Forelimb muscle (tissue), 1 donor: ENCODE measurements at places on chromosomes 4 and X.

DNA sequence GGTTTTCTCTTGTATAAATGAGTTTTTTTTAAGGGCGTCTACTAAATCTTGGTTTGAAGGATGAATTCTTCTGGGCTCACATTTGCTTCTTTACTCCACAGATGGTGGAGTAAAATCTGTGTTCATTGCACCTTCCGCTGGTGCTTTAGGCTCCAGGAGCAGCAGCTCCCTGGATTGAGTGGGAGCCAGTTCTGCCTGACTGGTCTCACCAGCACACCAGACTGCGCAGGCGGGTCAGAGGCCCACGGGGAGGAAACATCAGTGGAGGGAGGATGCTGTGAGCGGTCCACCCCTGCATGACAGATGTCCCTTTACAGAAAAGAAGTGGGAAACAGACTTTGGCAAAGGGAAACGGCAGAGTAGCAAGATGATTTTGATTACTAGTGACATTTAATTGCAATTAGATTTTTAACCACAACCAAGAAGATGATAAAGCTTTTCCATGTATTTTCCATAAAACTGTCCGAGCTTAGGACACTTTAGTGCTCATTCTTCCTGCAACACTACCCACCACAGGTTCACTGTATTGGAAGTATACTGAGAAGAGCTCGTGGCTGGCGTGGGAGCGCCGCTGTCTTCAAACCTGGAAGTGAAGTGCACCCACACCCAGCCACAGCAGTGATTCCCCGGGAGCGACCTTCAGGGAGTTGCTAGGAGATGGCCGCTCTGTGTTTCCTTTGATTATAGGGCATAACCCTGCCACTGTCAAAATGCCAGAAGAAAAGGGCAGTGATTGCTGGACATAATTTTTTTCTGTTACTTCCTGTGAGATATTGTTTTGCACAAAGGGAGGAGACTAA lies 95.2 kb downstream of the SORBS2 start:
- no peak for DNase-seq

DNA sequence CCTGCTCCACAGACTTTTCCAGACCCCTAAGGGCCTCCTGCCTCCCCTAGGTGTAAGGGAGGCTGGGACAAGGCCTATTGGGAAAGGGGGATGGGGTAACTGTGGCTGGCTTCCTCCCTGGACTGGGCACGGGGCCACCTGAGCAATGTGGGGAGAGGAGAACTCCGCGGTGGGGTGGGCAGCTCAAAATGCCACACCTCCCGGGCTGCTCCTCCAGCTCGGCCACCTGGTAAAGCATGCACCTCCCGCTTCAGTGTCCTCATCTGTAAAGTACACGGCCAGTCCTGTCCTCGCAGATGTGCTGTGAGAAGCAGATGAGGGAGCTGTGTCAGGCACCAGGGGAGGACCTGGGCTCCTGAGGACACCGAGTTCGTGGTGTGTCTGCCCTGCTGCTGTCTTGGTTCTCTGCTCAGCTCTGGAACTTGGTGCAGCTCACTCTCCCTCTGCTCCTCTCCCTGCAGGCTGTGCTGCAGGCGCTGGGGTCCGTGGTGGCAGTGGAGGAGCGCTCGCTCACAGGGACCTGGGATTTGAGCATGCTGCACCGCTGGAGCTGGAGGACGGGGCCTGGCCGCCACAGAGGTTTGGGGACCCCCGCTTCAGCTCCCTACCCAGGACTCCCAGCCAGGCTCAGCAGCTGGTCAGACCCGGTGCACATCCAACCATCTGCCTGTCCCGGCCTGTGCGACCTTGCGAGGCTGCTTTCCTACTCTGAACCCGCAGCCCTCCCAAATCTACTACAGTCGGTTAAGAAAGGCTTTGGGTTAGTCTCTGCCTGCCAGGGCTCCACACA lies 20.8 kb upstream of the MRFAP1 start:
- DNase-seq = no peak

GRCh38 chr4:110372485-110372884 lies 103.5 kb upstream of the ENPEP start:
- DNase-seq = no peak

GRCh38 chr4:84502333-84502954 lies 3.4 kb upstream of the NKX6-1 start:
- DNase-seq = no peak

- DNase-seq = no peak
Observed at GRCh38 chr4:110510277-110510676, 34.3 kb downstream of the ENPEP start.

GRCh38 chr4:136277741-136278140 lies 1254.6 kb downstream of the PCDH18 start:
- no peak for DNase-seq

DNA sequence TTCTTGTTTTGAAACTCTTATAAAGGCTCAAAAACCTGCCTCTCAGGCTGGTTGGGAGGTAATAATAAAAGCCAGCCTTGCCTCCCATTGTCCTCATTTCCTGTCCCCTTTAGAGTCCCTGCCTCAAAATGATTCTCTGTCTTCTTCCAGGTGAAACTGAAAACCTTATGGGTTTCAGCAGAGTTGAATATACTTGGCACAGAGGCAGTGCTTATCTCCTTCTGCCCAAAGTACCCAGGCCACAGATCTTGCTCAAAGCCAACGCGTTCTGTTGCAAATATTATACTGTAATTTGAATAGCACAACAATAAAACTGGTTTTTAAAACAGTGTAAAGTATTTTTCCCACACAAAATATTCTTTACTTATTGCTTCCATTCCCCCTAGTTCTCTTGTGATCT lies 183.1 kb upstream of the GIMD1 start:
- no peak for DNase-seq

DNA sequence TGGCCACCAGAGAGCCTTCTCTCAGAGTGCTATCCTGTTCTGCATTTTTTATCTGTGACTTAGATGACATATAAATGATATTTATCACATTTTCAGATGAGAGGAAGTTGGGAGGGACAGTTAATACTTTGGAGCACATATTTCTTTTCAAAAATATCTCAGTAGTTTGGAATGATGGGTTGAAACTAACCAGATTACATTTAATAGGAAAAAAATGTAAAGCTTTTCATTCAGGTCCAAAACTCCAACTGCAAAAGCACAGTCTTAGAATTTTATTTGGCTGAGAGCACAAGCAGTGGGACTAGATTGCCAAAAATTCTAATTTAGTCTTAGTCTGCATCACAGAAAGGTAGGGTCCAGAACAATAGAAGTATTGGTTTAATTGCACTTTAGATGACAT lies 248.2 kb upstream of the TEX13A start:
- peak; percentile 9 for DNase-seq

DNA sequence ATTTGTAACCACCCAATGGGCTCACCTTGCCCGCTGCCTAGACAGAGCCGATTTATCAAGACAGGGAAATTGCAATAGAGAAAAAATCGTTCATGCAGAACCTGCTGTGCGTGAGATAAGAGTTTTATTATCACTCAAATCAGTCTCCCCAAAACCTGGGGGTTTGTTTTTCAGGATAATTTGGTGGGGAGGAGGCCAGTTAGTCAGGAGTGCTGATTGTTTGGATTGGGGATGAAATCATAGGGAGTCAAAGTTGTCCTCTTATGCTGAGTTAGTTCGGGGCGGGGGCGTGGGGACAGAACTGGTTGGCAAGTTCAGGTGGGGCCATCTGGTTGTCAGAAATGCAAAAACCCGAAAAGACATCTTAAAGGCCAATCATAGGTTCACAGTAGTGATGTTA lies 203.0 kb downstream of the MAB21L2 start:
- no peak for DNase-seq

DNA sequence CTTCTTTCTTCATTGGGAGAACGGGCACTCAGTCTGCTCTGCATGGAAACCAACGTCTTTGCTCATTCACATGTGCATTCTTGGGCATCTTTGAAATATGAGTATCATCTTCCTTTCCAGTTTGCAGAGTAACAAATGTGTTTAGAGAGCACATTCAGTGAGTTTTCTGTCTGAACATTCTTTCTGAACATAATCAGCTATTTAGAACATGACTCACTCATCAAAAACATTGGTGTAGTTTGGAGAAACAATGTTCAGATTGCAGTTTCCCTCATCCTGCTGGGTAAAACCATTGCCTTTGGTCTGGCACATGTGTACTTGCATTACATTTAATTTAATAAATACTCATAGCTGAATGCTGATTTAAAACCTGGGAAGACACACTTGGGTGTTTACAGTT lies 81.5 kb upstream of the F9 start:
- no peak for DNase-seq

- no peak for DNase-seq
Observed at GRCh38 chr4:156291317-156291716, 337.7 kb upstream of the CTSO start.

GRCh38 chr4:100929135-100929534 lies 411.3 kb upstream of the EMCN start:
- no peak for DNase-seq

- no peak for DNase-seq
Observed at GRCh38 chr4:86974551-86974994, 39.8 kb downstream of the AFF1 start.

DNA sequence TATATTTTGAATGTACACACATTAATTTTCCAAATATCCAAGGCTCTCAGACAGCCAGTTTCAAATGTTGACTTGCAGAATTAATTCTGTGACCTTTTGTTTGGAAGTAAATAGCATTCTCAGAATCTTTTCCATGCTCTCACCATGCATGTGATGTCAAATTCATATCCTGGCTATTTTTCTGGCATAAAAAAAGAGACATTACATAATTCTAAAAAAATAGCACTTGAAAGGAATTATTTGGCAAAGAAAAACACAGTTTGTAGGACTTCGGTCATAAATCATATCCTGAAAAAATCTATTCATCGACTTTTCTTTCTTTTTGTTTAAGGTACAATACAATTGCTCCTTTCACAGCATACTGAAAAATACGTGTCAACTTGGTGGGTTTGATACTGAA lies 111.2 kb downstream of the GLRA3 start:
- peak; percentile 61 for DNase-seq

- no peak for DNase-seq
Observed at GRCh38 chrX:71111141-71111843, at the start of gene IL2RG. IL2RG (minus strand) TSS chrX:71111577; CDS start chrX:71111539, 38 bp downstream.

- no peak for DNase-seq
Observed at GRCh38 chr4:176850436-176850835, 57.7 kb upstream of the VEGFC start.

DNA sequence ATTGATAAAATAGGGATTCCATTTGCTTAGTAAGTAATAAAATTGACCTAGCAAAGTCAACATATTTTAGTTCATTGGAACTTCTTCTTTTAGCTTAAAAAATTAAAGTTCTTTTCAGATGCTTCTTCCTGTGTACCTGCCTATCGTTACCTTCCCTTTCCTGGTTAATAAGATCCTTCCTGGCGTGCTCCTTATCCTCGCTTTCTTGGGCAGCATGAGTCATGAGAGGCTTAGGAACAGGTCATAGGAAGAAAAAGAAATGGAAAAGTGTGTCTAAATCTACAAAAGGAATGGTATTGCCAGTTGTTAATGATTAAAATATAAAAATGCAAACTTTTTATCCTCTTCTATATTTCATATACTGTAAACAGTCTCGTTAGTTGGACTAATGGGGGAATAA lies 170.3 kb downstream of the DCTD start:
- no peak for DNase-seq

- DNase-seq = no peak
Observed at GRCh38 chr4:79650217-79650616, 242.2 kb upstream of the GK2 start.

DNA sequence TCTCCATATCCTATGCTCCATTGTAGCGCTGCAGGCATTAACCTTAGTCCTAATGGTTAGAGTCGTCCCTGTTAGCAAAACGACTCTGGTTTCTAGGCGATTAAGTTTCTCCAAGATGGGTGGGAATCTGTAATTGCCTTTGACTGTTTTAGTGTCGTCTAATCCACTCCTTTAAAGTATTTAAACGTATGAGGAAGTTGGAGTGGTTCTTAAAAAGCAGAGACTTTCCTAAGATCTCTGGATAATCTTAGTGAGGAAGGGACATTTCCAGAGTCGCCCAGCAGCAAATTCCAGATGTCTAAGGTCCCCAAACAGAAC lies 285 bp downstream of the MRPS18C start:
- no peak for DNase-seq

DNA sequence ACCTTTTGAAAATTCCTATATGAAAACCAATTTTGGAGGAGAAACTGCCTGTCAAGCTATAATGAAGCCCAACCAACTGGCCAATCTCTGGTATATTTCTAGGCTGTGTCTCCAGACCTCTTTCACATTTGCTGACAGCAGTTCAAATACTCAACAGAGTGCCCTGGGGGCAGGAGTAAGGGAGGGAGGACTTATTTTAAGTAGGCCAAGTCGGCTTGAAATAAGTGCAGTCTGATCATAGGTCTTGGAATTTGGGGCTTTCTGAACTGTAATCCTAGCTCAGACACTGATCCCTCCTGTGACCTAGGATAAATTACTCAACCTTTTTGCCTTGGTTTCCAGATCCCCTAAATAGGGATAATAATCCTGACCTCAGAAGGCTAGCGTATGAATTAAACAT lies 59.4 kb upstream of the SLC7A11 start:
- no peak for DNase-seq

DNA sequence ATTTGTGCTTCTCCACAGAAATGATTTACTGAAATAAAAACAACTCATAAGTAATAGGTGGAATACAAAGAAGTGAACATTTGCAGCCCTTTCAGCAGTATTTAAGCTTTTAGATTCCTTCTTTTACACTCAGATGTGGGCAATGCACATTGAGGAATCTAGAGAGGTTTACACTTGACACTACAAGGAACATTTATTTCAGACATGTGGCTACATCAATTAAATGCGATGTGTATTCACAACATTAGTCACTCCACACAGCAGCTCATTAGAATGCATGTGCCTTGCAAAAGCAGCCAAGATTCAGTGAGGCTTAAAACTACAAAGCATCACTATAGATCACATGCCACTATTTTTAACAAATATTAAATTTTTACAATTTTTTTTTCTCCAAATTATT lies 480.7 kb downstream of the INPP4B start:
- no peak for DNase-seq

DNA sequence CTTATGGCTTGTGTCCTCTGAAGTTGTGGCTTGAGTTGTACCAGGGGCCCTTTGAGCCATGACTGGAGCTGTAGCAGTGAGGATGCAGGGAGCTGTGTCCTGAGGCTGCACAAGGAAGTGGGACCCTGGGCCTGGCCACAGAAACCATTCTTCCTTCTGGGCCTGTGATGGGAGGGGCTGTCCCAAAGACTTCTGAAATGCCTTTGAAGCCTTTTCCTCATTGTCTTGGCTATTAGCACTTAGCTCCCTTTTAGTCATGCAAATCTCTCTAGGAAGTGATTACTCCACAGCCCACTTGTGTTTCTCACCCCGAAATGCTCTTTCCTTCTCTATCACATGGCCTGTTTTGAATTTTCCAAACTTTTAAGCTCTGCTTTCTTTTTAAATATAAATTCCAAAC lies 92.4 kb downstream of the FHDC1 start:
- no peak for DNase-seq

- DNase-seq = no peak
Observed at GRCh38 chr4:40307627-40308497, 27.3 kb upstream of the CHRNA9 start.
